ENCODE measurements at places on chromosomes 11 and 22.

- DNase-seq = no peak
Measured at GRCh38 chr22:31140746-31141145, 438 bp upstream of the PLA2G3 start.

- DNase-seq = no peak
Measured at GRCh38 chr22:36198536-36198935, 3.1 kb downstream of the APOL4 start.

- DNase-seq = no peak
Measured at GRCh38 chr11:2098691-2099515, 40.3 kb downstream of the IGF2 start.

GRCh38 chr22:32103658-32104315 is 55.3 kb downstream of the C22orf42 start:
- no peak for DNase-seq

- DNase-seq = no peak
Measured at GRCh38 chr11:48123254-48123875, 93.2 kb upstream of the OR4B1 start.

- DNase-seq = no peak
Measured at GRCh38 chr11:118618991-118619375, 11.6 kb downstream of the PHLDB1 start.

DNA sequence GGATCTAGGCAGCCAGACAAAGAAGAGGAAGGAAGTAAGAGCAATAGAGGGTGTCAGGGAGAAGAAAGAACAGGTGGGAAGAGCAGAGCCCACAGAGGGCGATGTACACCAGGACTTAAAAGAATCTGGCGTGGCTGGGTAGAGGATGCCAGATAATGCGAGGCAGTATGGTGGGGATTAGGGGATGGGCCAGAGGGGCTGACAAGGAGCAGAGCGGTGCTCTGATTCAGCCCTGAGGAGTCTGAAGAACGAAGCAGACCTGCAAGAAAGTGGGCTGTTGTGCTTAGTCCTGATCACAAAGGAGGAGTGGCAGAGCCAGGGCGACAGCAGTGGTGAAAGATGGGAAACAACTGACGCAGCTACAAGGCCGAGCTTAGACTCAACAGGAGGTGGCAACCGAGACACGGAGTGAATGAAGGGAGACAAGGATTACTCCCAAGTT is 163.7 kb downstream of the LARGE1 start:
- DNase-seq = no peak

DNA sequence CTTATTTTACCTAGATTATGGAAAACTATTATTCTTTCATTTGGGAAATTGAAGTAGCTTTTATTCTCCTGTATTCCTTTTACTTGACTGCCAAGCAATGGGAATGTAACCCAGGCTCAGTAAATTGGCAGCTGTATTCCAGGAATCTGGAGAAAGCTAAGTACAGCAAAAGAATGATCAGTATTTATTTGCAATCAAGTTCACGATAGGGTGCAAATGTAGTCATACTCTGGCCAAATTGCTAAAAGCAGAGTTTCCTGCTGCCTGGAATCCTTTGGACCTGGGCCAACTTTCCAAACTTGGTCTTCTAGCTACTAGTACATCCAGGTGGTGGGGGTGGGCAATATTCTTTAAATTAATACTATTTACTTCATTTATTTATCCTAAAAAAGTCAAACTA is 286.0 kb upstream of the CTSC start:
- no peak for DNase-seq

DNA sequence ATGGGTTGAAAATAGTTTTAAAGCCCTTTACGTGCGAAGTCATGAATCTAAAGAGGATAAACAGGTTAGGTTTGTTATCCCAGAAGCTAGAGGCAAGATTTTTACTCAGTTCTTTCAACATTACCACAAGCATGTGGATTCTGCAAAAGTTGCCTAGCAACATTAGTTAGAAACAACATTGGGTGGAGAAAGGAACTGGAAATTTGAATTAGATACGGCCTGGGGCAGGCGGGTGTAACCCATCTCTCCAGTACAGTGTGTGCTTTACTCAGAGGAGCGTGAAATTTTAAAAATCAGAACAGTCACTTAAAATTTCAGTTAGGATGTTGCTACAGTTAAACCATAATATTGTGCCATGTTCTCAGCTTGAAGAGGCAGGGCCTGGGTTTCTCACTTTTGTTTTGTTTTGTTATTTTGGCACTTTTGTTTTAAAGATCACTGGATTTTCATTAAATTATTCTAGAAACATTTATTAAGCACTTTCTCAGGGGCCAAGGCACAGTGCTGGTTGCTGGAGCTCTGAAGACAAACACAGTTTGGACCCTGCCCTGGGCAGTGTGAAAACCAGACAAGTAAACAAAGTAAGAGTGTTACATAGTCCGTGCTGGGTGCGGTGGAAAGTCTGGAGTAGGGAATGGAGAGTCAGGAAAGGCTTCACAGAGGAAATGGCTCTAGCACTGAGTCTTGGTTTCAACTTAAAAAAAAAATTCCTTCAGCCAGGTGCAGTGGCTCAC is 4.4 kb upstream of the WEE1 start:
- peak; percentile 86 for DNase-seq

DNA sequence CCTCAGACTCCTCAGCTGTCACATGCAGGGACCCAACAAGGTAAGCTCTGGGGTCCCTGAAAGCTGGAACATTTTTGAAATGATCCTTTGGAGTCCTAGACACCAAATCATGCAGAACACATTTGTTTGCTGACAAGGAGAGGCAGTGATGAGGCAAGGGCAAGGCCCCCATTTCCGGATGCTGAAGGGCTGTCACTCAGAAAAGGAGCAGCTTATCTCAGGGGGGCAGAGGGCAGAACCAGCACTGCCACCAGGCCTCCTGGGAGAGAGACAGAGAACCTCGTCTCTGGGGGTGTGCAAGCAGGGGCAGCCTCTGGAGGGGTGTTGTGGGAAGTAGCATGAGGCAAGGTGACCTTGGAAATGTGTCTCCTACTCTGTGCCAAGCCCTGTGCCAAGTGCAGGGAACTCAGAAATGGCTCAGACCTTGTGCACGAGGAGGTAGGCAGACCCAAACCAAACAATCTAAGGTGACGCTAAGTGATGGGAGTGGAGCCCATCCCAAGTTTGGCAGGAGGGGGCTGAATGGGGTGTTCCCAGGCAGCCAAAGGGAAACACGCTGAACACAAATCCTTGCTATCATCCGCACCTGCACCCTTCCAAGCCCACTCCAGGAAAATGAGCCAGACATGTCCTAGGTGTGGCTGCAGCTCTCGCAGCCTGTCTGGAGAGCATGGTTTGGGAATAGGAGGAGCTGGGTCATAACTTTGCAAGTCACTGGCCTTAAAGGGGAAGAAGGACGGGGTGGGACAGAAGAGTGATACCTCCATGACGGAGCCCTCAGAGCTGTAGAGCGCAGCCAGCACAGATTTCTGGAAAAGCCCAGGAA is 94.2 kb downstream of the PDE2A start:
- DNase-seq = peak; percentile 4

DNA sequence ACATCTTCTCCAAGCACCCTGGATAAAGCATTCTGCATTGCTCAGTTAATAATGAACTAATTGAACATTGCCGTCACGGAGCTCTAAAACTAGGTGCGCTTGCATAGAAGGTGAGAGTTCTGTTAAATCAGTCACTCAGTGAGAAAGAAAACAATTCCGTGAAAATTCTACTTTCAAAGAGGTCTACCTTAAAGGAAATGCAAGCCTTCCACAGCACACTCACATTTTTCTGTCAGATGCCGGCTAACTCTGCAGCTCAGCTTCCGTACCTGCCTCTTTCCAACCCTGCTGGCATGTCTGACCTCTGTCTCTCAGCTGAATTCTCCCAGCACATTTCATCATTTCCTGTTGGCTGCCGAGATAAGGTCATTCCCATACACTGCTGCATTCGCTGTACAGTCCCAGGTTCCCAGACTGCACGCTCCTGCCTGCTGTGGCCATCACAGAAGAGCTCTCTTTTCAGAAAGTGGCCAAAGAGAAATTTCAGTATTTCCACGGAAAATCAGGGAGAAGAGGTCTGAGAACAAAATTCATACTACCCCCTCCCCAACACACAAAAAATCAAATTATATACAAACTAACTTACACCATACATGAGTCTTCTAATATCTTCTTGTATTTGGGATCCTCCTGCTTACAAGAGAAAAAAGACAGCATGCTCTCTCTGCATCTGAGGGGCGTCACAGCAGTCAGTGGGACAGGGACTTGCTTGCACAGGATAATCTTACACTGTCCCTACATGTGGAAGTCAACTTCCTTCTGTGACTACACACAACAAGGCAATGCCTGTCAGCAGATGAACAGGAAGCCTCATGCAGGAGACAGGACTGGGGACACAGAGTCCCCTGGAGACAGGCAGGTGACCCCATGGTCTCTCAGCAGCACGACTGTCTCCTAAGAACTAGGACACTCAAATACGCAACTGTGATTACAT is 55.1 kb downstream of the PACSIN2 start:
- DNase-seq = peak; percentile 62

DNA sequence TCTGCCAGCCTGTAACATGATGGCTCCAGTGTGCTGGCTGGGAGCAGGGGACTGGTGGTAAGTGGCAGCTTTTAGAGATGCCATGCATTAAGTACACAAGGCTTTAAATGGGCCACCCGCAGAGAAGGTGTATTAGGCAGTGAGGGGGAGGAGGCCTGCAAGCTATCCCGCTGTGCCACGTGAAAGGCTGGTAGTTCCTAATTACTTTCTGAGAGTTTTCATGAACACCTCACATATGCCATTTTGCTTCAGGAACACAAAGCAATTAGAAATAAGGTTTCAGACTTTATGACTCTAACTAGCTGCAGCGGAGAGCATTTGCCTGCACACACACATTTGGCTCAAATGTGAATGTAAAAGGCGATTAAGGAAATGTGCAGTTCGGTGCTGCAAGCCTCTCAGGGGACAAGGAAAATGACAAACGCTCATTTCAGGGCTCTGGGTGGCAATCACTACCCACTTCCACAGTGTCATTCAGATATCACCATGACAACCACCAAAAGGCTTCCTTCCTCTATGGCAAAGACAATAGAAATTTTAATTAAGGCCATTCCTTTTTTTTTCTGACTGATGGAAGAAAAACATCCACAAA is 116.6 kb downstream of the PLEKHA7 start:
- DNase-seq = no peak

DNA sequence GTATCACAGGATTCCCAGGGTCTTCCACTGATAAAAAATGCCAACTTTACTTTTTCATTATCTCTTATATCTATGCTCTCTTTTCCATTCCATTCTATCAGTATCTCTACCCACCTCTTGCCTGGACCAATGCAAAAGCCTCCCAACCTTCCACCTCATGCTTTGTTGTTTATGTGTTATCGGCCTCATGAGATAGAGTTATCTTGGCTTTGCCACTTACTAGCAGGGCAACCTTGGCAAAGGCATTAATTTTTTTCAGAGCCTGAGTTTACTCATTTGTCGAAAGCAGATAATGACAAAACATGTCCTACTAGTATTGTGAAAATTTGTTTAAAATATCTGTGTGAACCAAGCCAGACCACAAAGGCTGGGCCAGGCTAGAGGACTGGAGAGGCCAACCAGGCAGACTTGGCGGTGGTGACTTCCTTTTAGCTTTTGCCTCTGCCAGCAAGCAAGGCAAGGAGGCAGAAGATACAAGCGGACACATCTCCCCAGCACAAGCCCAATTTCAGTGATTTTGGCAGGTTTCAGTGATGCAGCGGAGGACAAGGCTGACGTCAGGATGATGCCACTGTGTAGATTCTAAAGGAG is 106.9 kb downstream of the ADAMTS15 start:
- DNase-seq = no peak

DNA sequence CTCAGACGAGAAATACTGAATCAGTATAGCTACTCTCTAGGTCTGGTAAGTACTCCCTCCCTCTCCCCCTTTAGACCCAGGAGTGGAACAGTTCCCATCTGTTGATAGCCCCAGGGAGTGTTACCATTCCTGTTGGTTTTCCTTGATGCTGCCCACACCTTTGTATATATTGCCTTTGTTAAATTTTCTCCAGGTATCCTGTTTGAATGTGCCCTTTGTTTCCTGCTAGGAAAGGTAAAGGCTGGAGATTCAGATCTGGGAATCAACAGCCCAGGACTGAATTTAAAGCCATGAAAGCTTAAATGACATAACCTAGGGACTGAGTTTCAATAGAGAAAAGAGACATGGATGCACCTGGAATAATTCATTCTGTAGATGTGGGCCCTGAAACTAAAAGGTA is 68.3 kb downstream of the CCDC83 start:
- no peak for DNase-seq

- DNase-seq = no peak
Measured at GRCh38 chr11:18611196-18611595, 11.6 kb downstream of the MISFA start.

DNA sequence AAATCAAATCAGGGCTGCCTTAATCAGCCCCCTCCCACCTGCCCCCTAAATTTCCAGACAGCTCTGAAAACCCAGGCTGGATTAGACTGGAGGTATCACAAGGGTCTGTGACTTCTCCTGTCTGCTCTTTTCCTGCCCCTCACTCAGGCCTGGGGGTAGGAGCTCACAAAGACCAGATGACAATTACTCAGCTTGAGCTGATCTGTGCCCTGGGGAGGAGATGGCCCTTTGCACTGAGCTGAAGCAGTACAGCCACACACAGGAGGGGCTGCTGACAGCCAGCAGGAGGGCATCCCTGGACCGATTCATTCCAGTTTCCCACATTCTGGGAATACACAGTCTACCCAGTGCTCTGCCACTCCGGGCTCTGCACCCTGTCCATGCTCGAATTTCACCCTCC is 4.2 kb downstream of the ABCC8 start:
- DNase-seq = no peak

- no peak for DNase-seq
Measured at GRCh38 chr11:120261321-120261720, 21.4 kb downstream of the POU2F3 start.

DNA sequence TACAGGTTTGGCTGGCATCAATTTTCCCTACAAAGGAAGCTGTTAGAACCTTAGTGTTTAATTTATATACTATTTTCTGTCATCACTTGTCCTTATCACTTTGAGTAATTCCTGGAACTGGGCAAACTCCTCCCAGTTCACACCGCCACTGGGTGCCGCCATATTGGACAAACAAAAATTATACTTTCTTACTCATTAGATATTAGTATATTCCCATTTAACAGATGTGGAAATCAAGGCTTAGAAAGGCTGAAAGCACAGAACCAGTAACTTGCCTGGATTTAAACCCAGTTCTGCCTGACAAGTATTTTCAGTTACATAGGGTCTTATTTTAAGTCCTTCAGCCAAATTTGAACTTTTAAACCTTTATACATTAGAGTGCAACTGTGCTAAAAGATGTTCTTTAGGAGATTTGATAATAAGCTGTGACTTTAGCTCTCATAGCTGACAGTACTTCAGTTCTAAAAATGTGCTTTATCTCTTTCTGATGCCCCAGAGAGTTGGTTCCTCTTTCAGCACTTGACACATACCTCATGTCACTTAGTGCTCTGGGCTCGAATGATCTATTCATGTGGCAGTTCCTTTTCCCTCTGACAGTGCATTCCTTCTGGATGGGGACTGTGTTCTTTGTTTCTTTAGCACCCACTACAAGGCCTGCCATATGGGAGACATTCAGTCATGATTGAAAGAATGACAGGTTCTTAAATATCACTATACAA is 25.4 kb downstream of the COA4 start:
- no peak for DNase-seq

DNA sequence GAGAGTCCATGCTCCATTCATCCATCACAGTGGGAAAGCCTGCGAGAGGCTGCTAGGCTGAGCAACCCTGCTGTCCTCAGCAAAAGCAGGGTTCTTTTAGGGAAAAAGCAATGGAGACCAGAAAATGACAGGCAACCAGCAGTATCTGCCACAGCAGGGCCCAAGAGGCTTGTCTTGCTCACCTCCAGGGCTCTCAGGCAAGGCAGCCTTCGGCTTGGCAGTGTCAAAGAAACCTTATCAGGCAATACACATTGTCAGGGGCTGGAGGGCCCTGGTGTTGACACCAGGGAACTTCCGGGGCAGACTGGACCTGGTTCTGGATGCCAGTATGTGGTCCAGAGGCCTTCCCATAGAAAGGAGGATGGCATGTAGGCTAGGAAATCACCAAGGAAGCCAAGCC is 10.2 kb upstream of the TLCD5 start:
- no peak for DNase-seq

Measured in transverse colon (tissue), 4 donors.